Natural killer cell treated with Interleukin-12 subunit alpha and Interleukin-12 subunit beta and Interleukin-15 and Interleukin-18, amount 100 ng/mL, for 72 hours (primary cell): ENCODE measurements at places on chromosomes 2 and 18. TPM values are rescaled to one million over a fixed set of nuclear protein-coding genes. Genes with fewer than 3 reads are reported as not detected.

DNA sequence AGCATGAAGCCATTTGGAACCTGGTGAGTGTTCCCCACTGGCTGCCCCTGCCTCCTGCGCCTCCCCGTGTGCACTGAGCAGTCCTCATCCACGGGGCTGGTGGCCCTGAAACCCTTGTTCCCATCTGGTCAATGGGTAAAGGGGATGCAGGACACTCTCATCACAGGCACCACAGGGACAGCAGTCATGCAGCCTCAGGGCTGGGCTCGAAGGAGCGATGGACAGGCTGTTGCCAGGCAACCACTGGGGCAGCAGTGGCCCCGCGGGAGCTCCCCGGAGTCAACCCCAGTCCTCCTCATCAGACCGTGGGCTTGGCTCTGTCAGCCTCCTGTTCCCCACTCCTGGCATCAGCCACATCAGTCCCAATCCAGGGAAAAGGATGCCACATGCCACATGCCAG, 509.5 kb downstream of the EIPR1 start:
- H3K4me1 ChIP-seq: no peaks in the 10 kb centered on the region
- H3K4me3 ChIP-seq: no peak overlapping the region
- H3K27me3 ChIP-seq: no peaks in the 10 kb centered on the region
- DNase-seq: no peak

DNA sequence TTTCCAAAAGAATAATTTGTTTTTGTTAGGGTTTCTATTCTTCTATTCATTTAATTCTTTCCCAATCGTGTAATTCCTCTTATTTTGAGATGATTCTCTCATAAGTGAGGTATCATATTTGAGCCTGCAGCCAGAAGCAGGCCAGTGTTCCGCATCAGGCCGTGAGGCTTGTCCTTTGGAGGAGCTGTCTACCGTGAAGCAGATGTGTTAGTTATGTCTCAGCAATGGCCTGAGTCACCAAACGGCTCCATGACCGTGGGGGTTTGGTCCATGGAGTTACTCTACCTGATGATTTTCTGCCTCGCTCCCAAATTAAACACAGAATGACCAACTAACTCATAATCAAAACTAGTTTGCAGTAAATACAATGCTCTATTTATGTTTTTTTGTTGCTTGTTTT, 64.2 kb upstream of the TMEM87B start:
- no peaks in the 10 kb centered on the region for H3K4me1 ChIP-seq
- H3K4me3 ChIP-seq: no peak overlapping the region
- H3K27me3 ChIP-seq: no peaks in the 10 kb centered on the region
- H3K36me3 ChIP-seq: no peaks in the 10 kb centered on the region
- H3K27ac ChIP-seq: no peak overlapping the region

The C2orf66 gene
- total RNA-seq: 1.3 TPM

- H3K36me3 ChIP-seq: no peaks in the 10 kb centered on the region
- H3K4me1 ChIP-seq: no peaks in the 10 kb centered on the region
- no peak overlapping the region for H3K27ac ChIP-seq
- no peak overlapping the region for H3K4me3 ChIP-seq
These were observed 35.7 kb upstream of the LTBP1 start for GRCh38 chr2:32910883-32911598.

GRCh38 chr2:152246686-152247336, 71.2 kb upstream of the STAM2 start:
- no peaks in the 10 kb centered on the region for H3K36me3 ChIP-seq
- DNase-seq: no peak
- no peaks in the 10 kb centered on the region for H3K4me1 ChIP-seq
- H3K27me3 ChIP-seq: peaks cover 4% of the 10 kb centered on the region
- no peak overlapping the region for H3K27ac ChIP-seq

The ABCG8 gene
- total RNA-seq: not detected

- no peak overlapping the region for H3K27ac ChIP-seq
- H3K36me3 ChIP-seq: peaks cover 4% of the 10 kb centered on the region
- peaks cover 43% of the 10 kb centered on the region for H3K27me3 ChIP-seq
- H3K4me1 ChIP-seq: no peaks in the 10 kb centered on the region
- no peak for DNase-seq
These were observed 46.3 kb upstream of the LTBP1 start for GRCh38 chr2:32900246-32900973.

DNA sequence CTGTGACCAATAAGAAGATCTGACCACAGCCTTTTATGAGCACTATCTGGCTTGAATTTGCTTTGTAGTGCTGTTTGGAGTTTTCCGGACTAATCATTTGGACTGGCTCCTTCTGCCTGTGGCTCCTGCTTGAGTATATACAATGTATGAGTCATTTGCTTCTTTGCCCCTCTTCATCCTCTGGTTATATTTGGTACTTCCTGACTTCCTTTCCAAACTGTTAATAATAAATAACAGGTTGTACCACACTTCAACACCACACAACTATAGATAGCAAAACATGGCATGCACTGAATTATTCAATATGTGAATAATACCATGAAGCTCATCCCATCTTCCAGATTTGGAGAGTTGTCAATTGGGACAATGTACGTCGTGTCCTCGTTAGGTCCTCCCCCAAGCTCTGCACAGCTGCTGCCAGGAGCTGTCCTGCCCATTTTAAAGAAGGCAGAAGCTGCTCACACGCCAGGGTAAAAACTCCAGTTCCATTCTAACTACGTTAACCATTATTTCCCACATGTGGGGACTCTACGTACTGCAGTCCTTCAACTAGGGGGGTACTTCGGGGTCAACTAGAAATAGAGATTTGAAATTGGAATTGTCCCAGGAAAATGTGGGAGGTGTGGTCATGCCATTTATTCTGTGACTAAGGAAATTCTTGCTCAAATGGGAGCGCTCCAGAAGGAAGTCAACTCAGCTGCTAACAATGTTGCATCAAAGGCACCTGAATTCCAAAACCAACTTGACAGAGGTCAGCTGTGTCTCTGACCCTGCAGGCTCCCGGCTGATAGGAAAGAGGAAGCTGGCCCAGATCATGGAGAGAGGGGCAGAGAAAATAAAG, 38.1 kb downstream of the ST8SIA5 start:
- H3K4me3 ChIP-seq: no peak overlapping the region
- H3K4me1 ChIP-seq: no peaks in the 10 kb centered on the region
- H3K27ac ChIP-seq: no peak overlapping the region
- H3K27me3 ChIP-seq: peaks cover 26% of the 10 kb centered on the region
- DNase-seq: no peak

The MEP1B gene
- 0.20 TPM for total RNA-seq

DNA sequence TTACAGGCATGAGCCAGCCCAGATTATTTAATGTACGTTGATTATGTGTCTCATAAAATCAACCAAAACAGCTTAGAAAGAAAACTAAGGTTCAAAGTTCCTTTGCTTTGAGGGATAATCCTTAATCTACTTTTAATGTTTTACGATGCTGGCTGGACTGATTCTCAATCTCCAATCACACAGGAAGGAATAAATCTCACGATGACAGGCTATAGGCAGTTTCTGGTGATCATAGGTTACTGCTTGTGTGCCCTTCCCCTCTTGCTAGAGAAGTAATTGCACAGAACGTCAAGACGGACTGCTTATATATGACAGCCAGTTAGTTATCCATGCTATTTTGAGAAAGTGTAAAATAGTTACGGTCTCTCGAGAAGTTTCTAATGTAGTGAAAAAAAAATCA, 43.1 kb downstream of the C2orf74 start:
- H3K4me3 ChIP-seq: no peak overlapping the region
- peaks cover 29% of the 10 kb centered on the region for H3K36me3 ChIP-seq
- no peak overlapping the region for H3K27ac ChIP-seq
- no peak for DNase-seq

GRCh38 chr2:105814291-105814940, 69.7 kb downstream of the NCK2 start:
- peaks cover 32% of the 10 kb centered on the region for H3K4me1 ChIP-seq
- H3K4me3 ChIP-seq: no peak overlapping the region
- DNase-seq: no peak
- H3K36me3 ChIP-seq: peaks cover 8% of the 10 kb centered on the region
- H3K27ac ChIP-seq: no peak overlapping the region

The TBR1 gene
- 0.05 TPM for total RNA-seq

DNA sequence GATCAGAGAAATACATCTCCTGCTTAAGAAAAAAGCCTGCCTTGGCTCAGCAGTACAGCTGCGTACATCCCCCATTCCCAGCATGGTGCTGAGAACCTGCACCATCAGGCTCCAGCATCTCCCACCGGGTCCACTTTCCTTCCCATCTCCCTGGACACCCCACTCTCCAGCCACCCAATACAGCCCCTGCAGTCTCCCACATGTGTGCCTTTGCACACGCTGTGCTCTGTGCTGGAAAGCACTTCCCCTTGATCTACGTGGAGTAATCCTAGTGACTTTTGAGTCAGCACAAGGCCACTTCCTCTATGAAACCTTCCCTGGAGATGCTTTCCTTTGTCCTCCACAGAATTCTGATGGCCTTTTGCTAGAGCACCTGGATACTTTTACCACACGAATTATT, 17.0 kb downstream of the STAT1 start:
- peak overlapping the region; percentile 56 for H3K27ac ChIP-seq
- peak overlapping the region; percentile 17 for H3K4me3 ChIP-seq
- DNase-seq: no peak
- H3K36me3 ChIP-seq: peaks cover 83% of the 10 kb centered on the region

DNA sequence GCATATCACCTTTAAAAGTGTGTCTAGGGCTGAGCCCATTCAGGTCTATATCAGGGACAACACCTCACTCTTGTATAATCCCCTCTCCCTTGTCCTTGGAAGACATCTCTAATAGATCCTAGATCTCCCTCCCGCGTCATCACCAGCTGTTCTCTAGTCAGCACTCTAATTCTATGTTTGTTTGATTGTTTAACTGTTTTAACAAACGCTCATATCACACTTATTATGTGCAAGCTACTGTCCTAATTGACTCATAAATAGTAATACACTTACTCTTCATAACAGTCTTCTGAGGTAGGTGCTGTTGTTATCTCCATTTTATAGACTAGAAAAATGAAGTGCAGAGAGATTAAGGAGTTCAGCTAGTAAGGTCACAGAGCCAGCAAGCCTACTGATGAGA, 1.6 kb upstream of the ERMN start:
- H3K27me3 ChIP-seq: no peaks in the 10 kb centered on the region
- no peaks in the 10 kb centered on the region for H3K36me3 ChIP-seq
- peak overlapping the region; percentile 38 for H3K4me3 ChIP-seq

- H3K27me3 ChIP-seq: peaks cover 19% of the 10 kb centered on the region
- no peak overlapping the region for H3K4me3 ChIP-seq
- DNase-seq: no peak
- no peak overlapping the region for H3K27ac ChIP-seq
These were observed 39.3 kb downstream of the C1QL2 start for GRCh38 chr2:119119076-119119785.

The MYL12B gene
- total RNA-seq: 192 TPM
